ENCODE measurements at places on chromosomes 13 and 19.

DNA sequence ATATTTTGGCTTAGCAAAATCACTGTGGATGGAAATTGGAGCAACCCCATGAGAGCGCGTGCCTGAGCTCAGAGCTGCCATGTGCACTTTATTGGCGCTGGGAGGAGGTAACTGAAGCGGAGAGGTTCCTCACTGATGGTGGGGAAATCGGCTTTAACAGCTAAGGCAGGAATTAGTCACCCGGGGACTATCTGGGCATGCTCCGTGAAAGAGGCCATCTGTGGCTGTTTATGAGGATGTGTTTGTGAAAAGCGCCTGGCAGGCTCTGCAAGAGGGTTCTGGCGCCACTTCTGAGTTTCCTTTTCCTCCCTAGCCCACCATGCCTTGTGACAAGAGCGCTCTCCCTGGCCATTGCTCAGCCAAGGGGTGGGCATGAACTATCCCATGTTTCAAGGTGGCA lies 815.6 kb downstream of the UQCRFS1 start:
- H3K27ac ChIP-seq: no peak overlapping the region
- peaks cover 5% of the 10 kb centered on the region for H3K4me1 ChIP-seq
- H3K36me3 ChIP-seq: peaks cover 1% of the 10 kb centered on the region

- peaks cover 4% of the 10 kb centered on the region for H3K4me1 ChIP-seq
- no peaks in the 10 kb centered on the region for H3K27me3 ChIP-seq
- H3K36me3 ChIP-seq: no peaks in the 10 kb centered on the region
- no peak overlapping the region for H3K4me3 ChIP-seq
- H3K27ac ChIP-seq: no peak overlapping the region
Observed at GRCh38 chr13:110820322-110820721, 94.5 kb downstream of the ANKRD10 start.

DNA sequence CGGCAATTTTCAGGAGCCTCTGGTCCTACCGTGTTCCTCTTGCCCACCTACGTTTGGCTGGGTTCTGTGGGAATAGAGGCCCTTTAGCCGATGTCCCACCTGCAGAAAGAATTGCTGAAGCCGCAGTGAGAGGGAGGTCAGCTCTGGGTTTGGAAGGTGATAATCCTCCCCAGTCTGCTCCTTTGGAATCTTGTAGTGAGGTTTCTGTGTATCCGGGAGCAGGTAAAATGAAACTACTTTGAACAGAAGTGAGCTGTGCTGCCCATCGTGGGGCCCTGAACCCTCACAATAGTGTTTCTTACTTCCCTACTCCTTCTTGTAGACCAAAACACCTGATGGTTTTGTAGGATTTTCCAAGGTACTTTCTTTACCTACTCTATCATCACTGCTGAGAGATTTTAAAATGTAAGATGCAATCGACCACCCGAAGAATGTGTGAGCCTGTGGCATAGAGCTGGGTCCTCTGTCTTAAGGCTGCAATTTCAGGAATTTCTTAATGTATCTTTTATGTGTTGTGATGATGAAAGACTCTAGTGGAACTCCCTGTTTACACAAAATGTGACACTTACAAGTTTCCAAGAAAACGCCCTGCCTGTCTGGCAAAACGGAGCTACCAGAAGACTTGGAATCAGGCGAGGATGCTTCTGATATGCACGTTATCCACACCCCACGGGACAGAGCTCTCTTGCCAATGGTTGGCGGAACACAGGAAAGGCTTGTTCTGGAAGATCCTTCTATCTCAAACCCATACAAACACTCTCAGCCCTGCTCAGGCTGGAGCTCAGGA lies 76.1 kb downstream of the RGCC start:
- H3K27me3 ChIP-seq: peaks cover 3% of the 10 kb centered on the region
- peaks cover 3% of the 10 kb centered on the region for H3K36me3 ChIP-seq
- H3K4me3 ChIP-seq: no peak overlapping the region
- H3K27ac ChIP-seq: no peak overlapping the region
- H3K4me1 ChIP-seq: no peaks in the 10 kb centered on the region
- no peak for DNase-seq

DNA sequence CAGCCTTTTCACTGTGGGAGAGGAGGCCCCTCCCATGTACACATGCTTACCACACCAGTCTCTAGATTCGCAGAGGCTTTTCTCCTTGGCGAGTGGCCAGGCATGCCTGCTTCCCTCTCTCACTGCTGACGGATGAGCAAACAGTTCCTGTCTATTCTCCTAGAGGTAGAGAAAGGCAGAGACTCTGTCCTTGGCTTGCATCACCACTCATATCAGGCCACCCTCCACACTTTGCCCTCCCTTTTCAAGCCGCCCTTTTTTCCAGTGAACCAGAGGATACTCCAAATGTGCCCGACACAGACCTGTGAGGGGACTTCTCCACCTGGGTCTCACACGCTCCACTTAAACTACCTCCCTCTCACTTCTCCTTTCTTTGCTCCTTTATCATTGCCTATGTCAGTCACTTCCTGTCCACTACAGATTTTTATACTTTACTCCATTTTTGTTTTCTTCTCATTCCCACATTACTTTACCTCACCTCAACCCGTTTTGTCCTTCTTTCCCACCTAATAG lies 284.6 kb downstream of the DNAJC15 start:
- H3K4me3 ChIP-seq: no peak overlapping the region
- H3K4me1 ChIP-seq: no peaks in the 10 kb centered on the region
- no peak for DNase-seq

DNA sequence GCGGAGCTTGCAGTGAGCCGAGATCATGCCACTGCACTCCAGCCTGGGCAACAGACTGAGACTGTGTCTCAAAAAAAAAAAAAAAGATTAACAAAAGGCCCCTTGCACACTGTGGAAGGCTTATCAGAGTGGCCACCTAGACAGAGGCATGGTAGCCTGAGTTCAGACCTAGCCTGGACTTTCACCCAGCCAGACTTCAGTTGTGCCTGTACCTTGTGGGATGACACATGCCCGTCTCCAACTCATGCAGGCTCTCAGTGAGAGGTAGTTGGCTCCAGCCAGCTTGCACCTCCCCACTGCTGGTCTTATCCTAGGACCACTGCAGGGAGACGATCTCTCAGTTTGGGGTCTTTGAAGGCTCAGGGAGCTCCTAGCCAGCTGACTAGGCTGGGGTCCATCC lies 52.2 kb downstream of the GATAD2A start:
- peaks cover 75% of the 10 kb centered on the region for H3K4me1 ChIP-seq
- peaks cover 35% of the 10 kb centered on the region for H3K36me3 ChIP-seq
- DNase-seq: no peak
- no peaks in the 10 kb centered on the region for H3K27me3 ChIP-seq
- H3K27ac ChIP-seq: peak overlapping the region; percentile 99
- H3K4me3 ChIP-seq: peak overlapping the region; percentile 86

Data from central memory CD8-positive, alpha-beta T cell (primary cell).